RPMI7951 (cell line): ENCODE measurements at places on chromosomes 5 and 9. TPM values are rescaled to one million over a fixed set of nuclear protein-coding genes. Genes with fewer than 3 reads are reported as not detected.
A peak's percentile ranks its signal among the peaks of the same experiment; 100 is the strongest.

NIPAL4 gene
- total RNA-seq: 0.10 and 0.48 TPM in 2 replicates

SPATA31A3 gene
- total RNA-seq: not detected in 2 replicates

SPINK5 gene
- total RNA-seq: not detected in 2 replicates

VAV2 gene
- total RNA-seq: 10.3 and 16.2 TPM in 2 replicates

PCDHA11 gene
- total RNA-seq: not detected in 2 replicates

ORM2 gene
- total RNA-seq: not detected in 2 replicates

NIM1K gene
- 0.88 and 1.4 TPM in 2 replicates for total RNA-seq

DNA sequence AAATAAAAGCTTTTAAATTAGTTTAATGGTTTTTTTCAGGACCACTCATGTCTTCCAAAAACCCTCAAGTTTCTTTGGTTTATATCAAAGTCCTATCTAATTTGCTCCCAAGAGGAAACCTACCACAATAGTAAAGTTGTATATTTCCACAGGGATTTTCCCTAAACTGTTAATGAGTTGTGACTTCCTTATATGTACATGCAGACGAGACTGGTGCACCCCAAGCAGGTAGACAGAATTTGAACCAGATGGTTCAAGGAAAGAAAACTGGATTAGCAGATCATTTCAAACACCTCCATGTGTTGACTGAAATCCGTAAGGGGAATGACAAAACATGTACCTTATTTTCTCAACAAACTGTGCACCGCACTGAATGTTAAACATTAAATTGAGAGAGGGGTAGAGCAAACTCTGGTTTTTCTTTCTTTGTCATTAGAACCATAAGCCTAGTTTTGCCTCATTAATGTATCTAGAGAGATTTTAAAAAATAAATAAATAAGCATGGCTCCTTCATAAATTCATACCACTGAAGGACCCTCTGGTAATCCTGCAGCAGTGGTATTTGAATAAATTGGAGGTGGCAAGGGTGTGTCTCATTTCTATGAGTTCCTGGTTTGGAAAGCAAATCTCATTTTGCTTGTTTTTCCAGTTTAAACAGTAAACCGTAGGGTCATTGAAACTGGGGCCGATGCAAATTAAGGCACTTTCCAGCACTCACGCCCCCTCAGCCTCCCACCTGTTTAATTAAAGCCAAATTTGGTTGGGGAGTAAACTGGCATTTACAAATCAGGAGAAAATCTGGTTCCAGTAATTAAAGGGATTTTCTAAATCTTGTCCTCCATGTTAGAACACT lies 51.1 kb downstream of the ENC1 start:
- DNase-seq: no peak

- DNase-seq: no peak
Observed at GRCh38 chr5:4625206-4625896, 514.8 kb upstream of the ADAMTS16 start.

DNA sequence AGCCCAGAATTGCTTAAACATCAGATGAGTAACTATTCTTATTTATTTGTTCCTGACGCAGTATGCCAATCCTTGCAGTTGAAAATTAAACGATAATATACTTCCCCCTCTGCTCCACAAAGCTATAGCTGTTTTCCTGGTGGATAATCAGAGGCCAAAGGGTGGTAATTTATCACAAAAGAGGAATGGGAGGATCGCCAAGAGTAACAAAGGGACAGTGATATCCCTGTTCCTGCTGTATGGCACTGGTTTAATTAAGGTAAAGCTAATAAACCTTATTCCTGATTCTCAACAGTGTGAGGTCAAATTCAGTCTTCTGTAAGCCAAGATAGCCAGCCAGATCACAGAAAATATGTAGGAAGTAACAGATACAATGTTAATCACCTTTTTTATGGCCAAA lies 33.4 kb upstream of the PTGER4 start:
- no peak for DNase-seq

- DNase-seq: no peak
Observed at GRCh38 chr5:103480246-103480645, 82.3 kb downstream of the NUDT12 start.

GRCh38 chr5:147685993-147686392 lies 96.5 kb downstream of the JAKMIP2 start:
- DNase-seq: no peak

GRCh38 chr9:112366591-112366990 lies 13.3 kb upstream of the HSDL2 start:
- DNase-seq: no peak

GRCh38 chr9:112149211-112149610 lies 25.9 kb downstream of the SUSD1 start:
- no peak for DNase-seq

GRCh38 chr9:109449036-109449798 lies 48.9 kb downstream of the PTPN3 start:
- no peak for DNase-seq

DNA sequence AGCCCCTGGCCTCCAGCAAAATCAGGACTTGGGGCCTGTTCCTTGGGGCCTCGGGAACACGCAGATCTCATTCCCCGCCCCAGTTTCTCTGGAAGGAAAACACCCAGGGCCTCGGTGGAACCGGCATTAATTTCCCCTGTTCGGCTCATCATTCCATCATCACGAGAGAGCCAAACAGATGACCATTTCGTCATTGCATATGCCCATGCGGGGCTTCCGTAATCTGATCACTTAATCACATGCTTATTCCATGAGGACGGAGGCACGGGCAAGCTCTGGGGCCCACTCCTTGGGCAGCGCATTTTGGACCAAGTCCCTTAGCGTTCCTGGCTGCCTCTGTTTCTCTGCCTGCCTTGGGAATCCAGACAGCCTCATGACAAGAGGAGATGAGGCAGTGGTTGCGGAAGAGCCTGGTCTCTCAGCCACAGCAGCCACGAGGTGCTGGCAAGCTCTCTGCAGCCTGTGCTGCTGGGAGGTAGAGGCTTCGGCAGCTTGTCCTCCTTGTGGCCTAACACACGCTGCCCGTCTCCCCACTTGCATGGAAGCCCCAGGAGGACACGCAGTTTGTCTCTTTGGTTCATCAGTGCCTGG lies 65.0 kb upstream of the IER5L start:
- DNase-seq: no peak

DNA sequence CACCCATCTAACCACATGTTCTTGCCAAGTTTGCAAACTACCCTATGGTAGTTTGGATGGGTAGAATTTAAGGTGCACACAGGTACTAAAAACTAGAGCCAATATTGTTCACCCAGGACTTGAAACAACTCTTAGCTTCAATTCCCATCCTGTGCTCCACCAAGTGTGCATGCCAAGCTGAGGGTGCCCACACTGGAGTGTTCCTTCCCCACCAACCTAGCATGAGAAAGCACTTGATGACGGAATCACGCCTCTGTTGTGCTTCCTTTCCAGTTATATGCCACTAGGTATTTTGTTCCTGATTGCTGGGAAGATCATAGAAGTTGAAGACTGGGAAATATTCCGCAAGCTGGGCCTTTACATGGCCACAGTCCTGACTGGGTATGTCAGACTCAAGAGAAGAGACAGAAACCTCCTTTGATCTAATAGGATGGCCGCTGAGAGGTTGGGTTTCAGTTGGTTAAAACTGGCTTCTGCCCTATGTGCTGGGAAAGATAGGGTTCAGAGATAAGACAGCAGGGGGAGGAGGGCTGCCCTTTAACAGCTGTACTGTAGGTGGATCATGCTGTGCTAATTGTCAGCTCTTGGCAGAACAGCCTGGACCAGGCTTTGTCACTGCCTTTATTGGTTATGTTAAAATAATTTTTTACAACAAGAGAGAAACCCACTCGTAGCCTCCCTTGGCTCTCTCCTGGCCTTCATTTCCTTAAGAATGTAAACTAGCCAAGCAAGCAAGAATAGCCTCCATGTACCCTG lies 83.5 kb downstream of the SLC1A1 start:
- no peak for DNase-seq

- DNase-seq: no peak
Observed at GRCh38 chr5:16580382-16580781, 36.4 kb downstream of the RETREG1 start.

DNA sequence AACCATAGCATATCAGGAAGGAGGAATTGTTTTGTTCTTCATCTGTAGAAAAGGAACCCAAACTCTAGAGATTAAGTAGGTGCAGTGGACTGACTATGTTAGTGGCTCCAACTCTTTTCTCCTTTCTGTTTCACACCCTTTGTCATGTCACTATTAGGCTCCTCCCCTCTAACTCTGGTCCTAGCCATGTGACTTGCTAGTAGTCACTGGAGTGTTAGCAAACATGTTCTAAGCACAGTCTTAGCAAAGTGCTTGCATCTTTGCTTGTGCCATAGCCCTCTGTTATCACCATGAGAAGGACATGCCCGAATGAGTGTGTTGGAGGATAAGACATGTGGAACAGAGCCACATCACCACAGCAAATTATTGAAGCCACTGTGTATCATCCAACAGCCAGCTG lies 55.4 kb upstream of the PPP3R2 start:
- DNase-seq: no peak

DNA sequence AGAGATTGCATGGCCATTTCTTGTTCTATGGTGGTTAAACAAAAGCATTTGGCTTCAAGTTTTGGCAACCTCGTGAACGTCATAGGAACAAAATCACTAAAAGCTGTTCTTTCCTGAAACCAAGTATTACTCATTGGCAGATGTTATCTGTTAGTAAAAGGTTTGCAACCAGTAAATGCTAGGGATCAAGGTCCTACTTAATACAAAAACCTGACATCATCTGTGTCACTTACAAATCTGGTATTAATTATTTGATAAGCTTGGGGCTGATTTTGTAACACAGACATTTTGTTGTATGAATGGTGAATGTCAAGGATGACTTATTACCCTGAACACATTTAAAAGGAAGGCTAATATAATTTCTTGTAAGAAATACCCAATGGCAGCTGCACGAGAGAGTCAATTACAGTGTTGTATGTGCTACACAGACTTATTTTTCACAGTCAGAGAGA lies 486.4 kb upstream of the ZNF608 start:
- DNase-seq: peak; percentile 94

GRCh38 chr9:113668061-113668460 lies 204.5 kb downstream of the RGS3 start:
- peak; percentile 83 for DNase-seq
